Mucosa of descending colon (tissue), 3 donors: ENCODE measurements at places on chromosomes 4 and X. TPM values are rescaled to one million over a fixed set of nuclear protein-coding genes. Genes with fewer than 3 reads are reported as not detected.

DNA sequence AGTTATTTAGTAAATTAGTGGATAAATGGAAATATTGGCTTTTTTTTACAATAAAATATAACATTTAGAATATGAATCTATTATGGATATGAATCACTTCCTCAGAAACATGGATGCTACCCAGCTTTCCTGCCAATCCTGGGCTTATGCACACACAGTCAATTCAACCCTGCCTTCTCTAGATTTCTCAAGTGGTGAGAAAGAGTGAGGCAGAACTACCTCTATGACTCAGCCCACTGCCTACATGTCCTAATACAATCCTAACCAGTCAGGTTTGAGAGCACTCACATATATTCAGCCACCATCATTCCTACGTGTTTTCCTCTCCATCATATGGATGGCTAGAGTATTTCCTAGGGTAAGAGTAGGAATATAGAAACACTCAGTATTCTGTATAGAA lies 91.1 kb upstream of the ANKRD50 start:
- DNase-seq, result no peak

- DNase-seq, result no peak
These were observed 12.1 kb upstream of the CC2D2A start for GRCh38 chr4:15457406-15458201.

DNA sequence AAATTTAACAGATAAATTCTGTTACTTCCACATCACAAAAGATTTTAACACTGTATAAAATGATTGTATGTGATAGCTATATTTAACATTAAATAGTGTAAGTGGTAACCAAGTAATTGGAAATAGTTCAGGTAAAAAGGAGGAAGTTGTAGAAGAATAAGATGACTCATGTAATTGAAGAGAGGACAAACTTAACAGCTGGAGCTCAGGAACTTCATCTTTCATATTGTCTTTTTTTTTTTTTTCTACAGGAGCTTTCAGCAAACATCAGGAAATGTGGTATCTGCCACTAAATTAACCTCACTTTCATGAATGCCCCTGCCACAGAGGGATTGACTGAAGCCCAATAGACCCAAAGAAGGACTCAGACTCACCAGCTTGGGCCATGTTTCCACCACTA lies 188.4 kb upstream of the VEGFC start:
- no peak for DNase-seq

- DNase-seq, result no peak
These were observed 126.2 kb downstream of the CORIN start for GRCh38 chr4:47711646-47712045.

DNA sequence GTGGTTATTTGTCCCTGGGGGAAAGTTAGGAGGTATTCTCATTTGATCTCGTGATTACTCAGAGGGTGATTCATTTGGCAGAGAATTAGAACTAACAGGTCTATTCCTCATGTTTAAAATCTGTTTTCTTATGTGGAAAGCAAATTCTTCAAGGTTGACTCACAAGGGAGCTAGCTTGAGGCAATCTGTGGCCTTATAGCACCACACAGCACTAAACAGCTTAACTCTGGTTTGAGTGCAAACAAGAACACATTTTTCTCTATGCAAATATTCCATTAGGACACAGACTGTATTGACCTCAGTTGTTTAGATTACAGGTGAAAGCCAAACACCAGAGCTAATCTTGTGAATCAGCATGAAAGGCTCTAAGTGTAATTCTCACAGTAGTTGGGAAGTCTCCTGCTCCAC lies 694.4 kb upstream of the POU3F4 start:
- DNase-seq, result no peak

GRCh38 chrX:7147413-7147977 lies at the start of gene STS:
TSS of gene STS (plus strand) at chrX:7147712. CDS start at chrX:7253200, 105,488 bp downstream.
- DNase-seq, result peak; percentile 34

- DNase-seq, result no peak
These were observed 144.8 kb downstream of the ARAP2 start for GRCh38 chr4:36099509-36099908.

DNA sequence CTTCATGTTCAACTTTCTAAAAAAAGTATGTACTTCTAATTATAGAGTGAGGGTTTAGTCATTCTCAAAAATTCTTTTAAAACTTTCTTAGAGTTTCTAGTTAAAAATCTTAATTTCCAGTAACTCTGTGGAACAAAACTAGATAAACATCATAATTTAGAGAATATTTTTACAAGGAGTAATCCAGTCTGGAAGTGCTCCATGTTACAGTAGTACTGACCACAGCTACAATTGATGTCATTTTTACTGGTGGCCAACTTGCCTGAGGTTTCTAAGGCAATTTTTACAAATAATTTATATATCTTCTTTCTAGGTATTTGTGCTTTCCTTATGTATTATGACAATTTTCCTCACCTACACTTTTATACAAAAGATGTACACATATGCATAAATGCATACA lies 490.4 kb downstream of the CENPC start:
- DNase-seq, result no peak

DNA sequence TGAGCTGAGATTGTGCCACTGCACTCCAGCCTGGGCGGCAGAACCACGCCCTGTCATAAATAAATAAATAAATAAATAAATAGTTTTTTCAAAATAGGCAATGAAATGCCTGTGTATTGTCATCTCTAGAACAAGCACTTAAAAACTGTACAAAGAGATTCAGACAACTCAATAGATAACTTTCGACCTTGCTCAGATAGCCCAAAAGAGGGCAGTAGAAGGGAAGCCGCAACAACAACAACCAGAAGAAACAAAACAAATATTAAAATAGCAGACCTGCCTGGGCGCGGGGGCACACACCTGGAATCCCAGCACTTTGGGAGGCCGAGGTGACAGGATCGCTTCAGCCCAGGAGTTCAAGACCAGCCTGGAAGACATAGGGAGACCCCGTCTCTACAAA lies 9.4 kb upstream of the CLDN34 start:
- DNase-seq, result no peak

DNA sequence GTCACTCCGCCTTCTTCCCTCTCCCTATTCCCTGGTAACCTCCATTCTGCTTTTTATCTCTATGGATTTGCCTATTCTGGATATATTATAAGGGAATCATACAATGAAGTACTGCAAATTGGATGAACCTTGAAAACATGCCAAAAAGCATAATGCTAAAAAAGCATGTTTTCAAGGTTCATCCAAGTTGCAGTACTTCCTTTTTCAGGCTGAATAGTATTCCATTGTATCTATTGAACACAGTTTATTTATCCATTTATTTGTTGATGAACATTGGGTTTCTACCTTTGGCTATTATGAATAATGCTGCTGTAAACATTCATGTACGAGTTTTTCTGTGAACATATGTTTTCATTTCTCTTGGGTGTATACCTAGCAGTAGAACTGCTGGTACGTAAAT lies 9.2 kb downstream of the SAP30 start:
- DNase-seq, result no peak

GRCh38 chr4:20431543-20431951 lies 179.8 kb downstream of the SLIT2 start:
- no peak for DNase-seq

DNA sequence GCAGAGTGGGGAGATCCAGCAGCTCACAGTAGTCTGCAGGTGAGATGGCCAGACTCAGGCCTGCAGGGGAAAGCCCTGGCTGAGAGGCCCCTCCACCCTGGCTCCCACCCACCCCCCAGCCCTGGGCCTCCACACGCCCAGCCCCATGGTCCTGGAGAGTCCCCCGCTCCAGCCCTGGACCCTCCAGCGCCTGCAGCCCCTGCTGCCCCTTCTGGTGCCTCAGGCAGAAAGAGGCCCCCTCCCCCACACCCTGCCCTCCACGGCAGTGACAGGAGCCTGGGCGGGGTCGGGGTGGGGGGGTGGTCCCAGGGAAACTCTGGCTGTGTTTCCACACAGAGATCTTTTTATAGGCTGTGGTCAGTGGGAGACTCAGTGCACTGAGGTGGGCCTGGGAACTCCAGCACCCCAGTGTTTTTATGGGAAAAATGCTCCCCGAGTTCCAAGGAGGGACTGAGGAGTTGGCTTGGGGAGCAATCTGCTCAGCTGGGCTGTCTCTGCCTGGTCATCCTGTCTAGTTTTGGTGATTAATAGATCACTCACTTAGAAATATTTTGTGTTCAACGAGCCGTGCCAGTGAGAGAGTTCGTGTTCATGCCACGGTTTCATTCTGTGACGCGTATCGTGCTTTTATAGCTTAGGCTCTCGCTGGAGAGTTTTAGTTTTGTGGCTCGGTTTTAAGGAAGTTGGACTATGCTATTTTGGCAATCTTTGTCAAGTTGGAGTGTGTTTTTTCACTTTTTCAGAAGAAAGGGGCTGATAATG lies 53.1 kb upstream of the HGFAC start:
- DNase-seq, result no peak

DNA sequence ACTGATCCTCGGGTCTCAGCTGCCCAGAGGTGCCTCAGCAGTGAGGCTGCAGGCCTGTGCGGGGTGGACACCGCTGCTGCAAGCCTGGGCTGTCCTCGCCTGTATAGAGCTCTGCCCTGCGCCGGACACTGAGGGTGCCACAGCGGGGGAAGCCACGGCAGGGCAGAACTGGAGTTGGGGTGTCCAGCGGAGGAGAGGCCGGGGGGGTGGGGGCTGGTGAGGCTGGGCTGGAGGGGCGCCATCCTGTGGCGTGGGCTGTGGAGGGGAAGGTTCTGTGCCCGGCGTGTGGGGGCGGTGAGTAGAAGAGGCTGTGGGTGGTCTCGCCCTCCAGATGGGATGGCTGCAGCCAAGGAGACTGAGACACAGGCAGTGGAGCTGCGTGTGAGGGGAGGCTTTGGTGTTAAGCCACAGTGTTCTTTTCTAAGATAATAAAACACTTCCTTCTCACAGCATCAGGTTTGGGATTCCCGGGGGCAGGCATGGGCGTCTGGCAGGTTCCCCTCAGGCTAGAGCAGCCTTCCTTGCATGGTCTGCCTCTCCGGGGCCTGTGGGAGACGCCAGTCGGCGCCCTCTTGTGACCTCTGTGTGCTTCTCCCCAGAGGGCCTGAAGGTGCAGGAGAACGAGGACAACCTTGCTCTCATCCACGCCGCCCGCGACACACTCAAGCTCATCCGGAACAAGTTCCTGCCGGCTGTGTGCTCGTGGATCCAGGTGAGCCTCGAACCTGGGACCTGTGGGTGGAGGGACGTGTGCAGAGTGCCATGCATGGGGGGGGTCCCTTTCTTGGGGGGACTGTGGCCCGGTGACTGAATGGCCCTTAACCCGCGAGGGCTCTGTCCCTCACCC lies 7.4 kb downstream of the UVSSA start:
- no peak for DNase-seq

GRCh38 chrX:53316860-53317237 lies 35.5 kb upstream of the IQSEC2 start:
- DNase-seq, result no peak

DNA sequence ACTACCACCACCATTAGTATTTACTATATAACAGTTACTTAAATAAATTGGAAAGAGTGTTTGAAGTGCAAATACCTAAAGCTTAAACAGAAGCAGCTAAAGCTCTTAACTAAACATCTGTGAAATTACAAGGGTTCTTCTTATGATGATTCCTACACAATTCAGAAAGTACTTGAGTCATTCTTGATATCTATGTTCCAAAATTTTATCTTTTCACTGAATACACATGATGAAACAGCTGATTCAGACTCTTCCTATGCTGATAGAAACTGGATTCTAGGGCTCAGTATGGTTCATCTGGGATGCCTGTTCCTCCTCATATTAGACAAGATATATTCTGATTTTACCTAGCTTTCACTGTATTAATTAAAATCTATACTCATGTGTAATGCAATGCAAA lies 13.6 kb downstream of the EREG start:
- DNase-seq, result no peak

DNA sequence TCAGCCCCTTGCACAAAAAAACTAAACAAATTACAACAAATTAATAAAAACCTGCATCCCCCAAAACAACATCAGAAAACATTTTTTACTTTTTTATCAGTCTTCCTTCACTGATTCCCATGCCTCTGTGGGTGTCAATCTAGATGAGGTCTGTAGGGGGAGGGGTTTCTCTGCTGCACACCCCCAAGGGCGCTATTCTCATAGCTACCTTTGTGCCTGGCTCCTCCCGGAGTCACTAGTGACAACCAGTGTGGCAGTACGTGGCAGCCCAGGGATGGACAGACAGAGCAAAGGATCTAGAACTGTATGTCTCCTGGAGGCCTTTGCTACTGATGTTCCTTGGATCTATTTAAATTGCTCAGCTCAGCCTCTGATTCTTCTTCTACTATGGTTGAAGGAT lies 228.1 kb upstream of the ANXA3 start:
- no peak for DNase-seq

DNA sequence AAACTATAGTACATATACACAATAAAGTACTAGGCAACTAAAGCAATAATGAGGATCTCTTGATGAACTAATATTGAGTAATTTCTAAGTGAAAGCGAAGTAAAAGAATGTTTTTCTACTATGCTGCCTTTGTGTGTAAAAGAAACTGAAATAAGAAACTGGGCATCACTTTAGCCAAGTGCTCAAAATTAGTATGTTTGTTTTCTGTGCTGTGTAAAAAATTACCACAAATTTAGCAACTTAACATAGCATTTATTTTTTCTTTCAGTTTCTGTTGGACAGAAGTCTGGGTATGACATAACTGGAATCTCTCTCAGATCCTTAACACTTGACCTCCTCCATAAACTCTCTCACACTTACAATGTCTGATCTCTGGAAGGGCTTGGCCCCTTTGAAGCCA lies 687.1 kb upstream of the MAGEB2 start:
- DNase-seq, result no peak

DNA sequence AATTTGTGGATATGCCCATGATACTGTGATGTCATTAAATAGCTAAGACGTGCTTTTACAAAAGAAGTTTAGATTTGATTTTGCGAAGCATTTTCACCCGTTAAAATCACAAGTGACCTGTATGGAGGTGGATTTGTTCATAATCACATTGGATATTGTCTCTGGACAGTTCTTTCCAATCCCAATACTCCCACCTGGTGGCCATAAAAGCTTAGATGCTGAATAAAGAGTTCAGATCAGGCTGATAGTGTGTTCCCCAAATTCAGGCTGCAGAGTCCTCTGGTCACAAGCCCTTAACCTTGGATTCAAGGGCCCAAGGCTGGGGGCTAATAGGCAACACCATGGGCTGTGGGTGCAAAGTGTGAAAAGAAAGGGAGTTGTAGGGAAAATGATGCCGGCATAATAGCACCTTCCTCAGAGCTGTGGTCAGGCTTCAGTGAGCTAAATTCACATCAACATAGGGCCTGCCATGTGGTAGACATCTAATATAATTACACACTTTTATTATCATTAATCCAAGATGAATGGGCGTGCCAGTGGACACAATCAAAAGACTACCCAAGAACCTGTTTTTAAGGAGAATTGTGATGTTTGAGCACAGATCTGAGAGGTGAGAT lies 28.1 kb downstream of the SMIM43 start:
- DNase-seq, result peak; percentile 73

GRCh38 chrX:140724736-140725135 lies 15.2 kb downstream of the LINC00632 start:
- no peak for DNase-seq

The GLUD2 gene
- total RNA-seq, result 0.14 TPM

The SPP1 gene
- total RNA-seq, result 3.0 TPM

The MEPE gene
- total RNA-seq, result not detected

The RUFY3 gene
- 31.9 TPM for total RNA-seq

The MAGEE1 gene
- total RNA-seq, result 3.9 TPM

The TCEAL5 gene
- total RNA-seq, result not detected
